ENCODE measurements at places on chromosomes 5 and 9. TPM values are rescaled to one million over a fixed set of nuclear protein-coding genes. Genes with fewer than 3 reads are reported as not detected.

SV2C gene
- total RNA-seq, result 0.37 TPM

NIPAL4 gene
- total RNA-seq, result 0.06 TPM

ADAMTS13 gene
- 4.1 TPM for total RNA-seq

C9 gene
- not detected for total RNA-seq

FCHO2 gene
- total RNA-seq, result 71.1 TPM

GABRA6 gene
- not detected for total RNA-seq

CDKN2B gene
- total RNA-seq, result 17.0 TPM

SARDH gene
- total RNA-seq, result 3.9 TPM

MPDZ gene
- total RNA-seq, result 25.9 TPM

CCNJL gene
- total RNA-seq, result 19.6 TPM

NSUN2 gene
- 37.5 TPM for total RNA-seq

CACFD1 gene
- 48.4 TPM for total RNA-seq

HK3 gene
- 29.0 TPM for total RNA-seq

SAPCD2 gene
- 4.6 TPM for total RNA-seq
